ENCODE measurements at places on chromosomes 7 and 10. TPM values are rescaled to one million over a fixed set of nuclear protein-coding genes. Genes with fewer than 3 reads are reported as not detected.

Gene GPC2
- 9.7 TPM for total RNA-seq

Gene ZSWIM8
- total RNA-seq, result 81.3 TPM

Gene EPDR1
- 1.7 TPM for total RNA-seq

Gene NPTX2
- total RNA-seq, result not detected

Measured in activated T-cell treated with anti-CD3 and anti-CD28 coated beads, Interleukin-2, amount 50 U/mL, for 72 hours (primary cell).